Kidney (tissue), 22 donors: ENCODE measurements at places on chromosomes 1 and 21. TPM values are rescaled to one million over a fixed set of nuclear protein-coding genes. Genes with fewer than 3 reads are reported as not detected.

Gene KCNE1
- total RNA-seq, result 2.5 TPM

Gene CD247
- 7.7 TPM for total RNA-seq

Gene EFNA3
- total RNA-seq, result 1.7 TPM

Gene LPAR3
- total RNA-seq, result 0.22 TPM

Gene PLPP3
- 107 TPM for total RNA-seq

Gene OR2T33
- not detected for total RNA-seq

Gene FALEC
- total RNA-seq, result not detected

Gene GBP7
- total RNA-seq, result not detected

Gene SDC3
- 58.7 TPM for total RNA-seq

Gene ABCG1
- 27.6 TPM for total RNA-seq

Gene SHISAL2A
- 2.5 TPM for total RNA-seq

Gene TDRD5
- 0.47 TPM for total RNA-seq

Gene DDX59
- total RNA-seq, result 20.8 TPM

Gene ALPL
- 8.4 TPM for total RNA-seq

Gene FOXD3
- total RNA-seq, result 0.31 TPM

Gene IL12RB2
- total RNA-seq, result 1.5 TPM

Gene ARTN
- total RNA-seq, result 1.9 TPM

Gene GJA4
- 15.6 TPM for total RNA-seq

Gene S100A14
- 75.9 TPM for total RNA-seq

Gene HSD3B2
- not detected for total RNA-seq

Gene SPRR5
- not detected for total RNA-seq

Gene GUCA2B
- total RNA-seq, result not detected

Gene GCSAML
- 1.8 TPM for total RNA-seq

Gene PTGFR
- total RNA-seq, result 3.7 TPM

Gene TBX15
- 0.82 TPM for total RNA-seq

Gene ANKRD35
- 1.2 TPM for total RNA-seq

Gene PHC2
- total RNA-seq, result 149 TPM

Gene HSD3B1
- not detected for total RNA-seq

Gene SRSF11
- total RNA-seq, result 135 TPM

Gene PLXNA2
- total RNA-seq, result 27.9 TPM

Gene CFHR2
- total RNA-seq, result not detected

Gene ANGPTL3
- total RNA-seq, result 0.41 TPM

Gene KIAA0040
- 34.1 TPM for total RNA-seq

Gene CD1D
- 3.2 TPM for total RNA-seq

Gene MLLT11
- total RNA-seq, result 1.4 TPM

Gene LAMC1
- total RNA-seq, result 140 TPM

Gene KLF17
- not detected for total RNA-seq

Gene LRRIQ3
- 1.6 TPM for total RNA-seq

Gene NCF2
- 16.7 TPM for total RNA-seq

Gene LEFTY1
- total RNA-seq, result 8.6 TPM

Gene LENEP
- total RNA-seq, result not detected

Gene ZNF496
- 27.0 TPM for total RNA-seq

Gene NPHS2
- total RNA-seq, result 1.2 TPM

Gene SPRR3
- total RNA-seq, result not detected

Gene PPFIA4
- 1.7 TPM for total RNA-seq

Gene PTPRU
- 53.6 TPM for total RNA-seq

Gene VSIG8
- not detected for total RNA-seq

Gene SYDE2
- total RNA-seq, result 7.0 TPM

Gene PLA2G4A
- 8.4 TPM for total RNA-seq

Gene SEC16B
- 4.8 TPM for total RNA-seq

Gene RXFP4
- not detected for total RNA-seq

Gene CD34
- 50.9 TPM for total RNA-seq

Gene OR2L5
- total RNA-seq, result not detected

Gene FLG2
- total RNA-seq, result not detected

Gene MCOLN2
- 3.1 TPM for total RNA-seq
